Hair follicular keratinocyte (primary cell): ENCODE measurements at places on chromosomes 5 and 9. TPM values are rescaled to one million over a fixed set of nuclear protein-coding genes. Genes with fewer than 3 reads are reported as not detected.

TMEM245 gene
- 23.3 and 24.2 TPM in 2 replicates for total RNA-seq

PCDHGA12 gene
- 1.6 and 4.0 TPM in 2 replicates for total RNA-seq

CD274 gene
- total RNA-seq, result 10.7 and 12.0 TPM in 2 replicates

SPATA31A3 gene
- not detected in 2 replicates for total RNA-seq

TNPO1 gene
- total RNA-seq, result 78.8 and 87.2 TPM in 2 replicates

MLANA gene
- not detected in 2 replicates for total RNA-seq

CCDC171 gene
- 0.47 and 0.49 TPM in 2 replicates for total RNA-seq

ADAMTSL1 gene
- total RNA-seq, result 6.6 and 9.3 TPM in 2 replicates

CRHBP gene
- not detected in 2 replicates for total RNA-seq

AFAP1L1 gene
- total RNA-seq, result 10.5 and 14.4 TPM in 2 replicates

KCNIP1 gene
- not detected in 2 replicates for total RNA-seq

CDH10 gene
- total RNA-seq, result 0.15 TPM in 1 of 2 replicates, not detected in the other

PCDHA8 gene
- not detected in 2 replicates for total RNA-seq

ITGA1 gene
- total RNA-seq, result 7.7 and 10.1 TPM in 2 replicates

CCDC180 gene
- total RNA-seq, result 0.39 and 1.8 TPM in 2 replicates

ELOVL7 gene
- 8.1 and 13.5 TPM in 2 replicates for total RNA-seq

PCDHB14 gene
- 0.04 TPM in 1 of 2 replicates, not detected in the other for total RNA-seq

GZMA gene
- not detected in 2 replicates for total RNA-seq

CA9 gene
- total RNA-seq, result 0.23 and 2.1 TPM in 2 replicates

CATSPER3 gene
- total RNA-seq, result not detected in 2 replicates

AGXT2 gene
- total RNA-seq, result not detected in 2 replicates

PCDHGA9 gene
- total RNA-seq, result 0.53 and 0.70 TPM in 2 replicates

S100Z gene
- total RNA-seq, result not detected in 2 replicates

STC2 gene
- 63.4 and 110 TPM in 2 replicates for total RNA-seq

UGT3A1 gene
- not detected in 2 replicates for total RNA-seq

CFAP77 gene
- not detected in 2 replicates for total RNA-seq

FBP2 gene
- not detected in 2 replicates for total RNA-seq

PCSK1 gene
- 0.08 TPM in 1 of 2 replicates, not detected in the other for total RNA-seq

CARD6 gene
- total RNA-seq, result 2.7 and 5.3 TPM in 2 replicates

LCN1 gene
- not detected in 2 replicates for total RNA-seq

CCL27 gene
- total RNA-seq, result not detected in 2 replicates

F2RL2 gene
- total RNA-seq, result 0.27 TPM in 1 of 2 replicates, not detected in the other

RANBP3L gene
- not detected in 2 replicates for total RNA-seq

NAIP gene
- total RNA-seq, result 0.99 and 1.9 TPM in 2 replicates

TNFAIP8 gene
- total RNA-seq, result 26.8 and 45.5 TPM in 2 replicates

SLC23A1 gene
- total RNA-seq, result not detected in 2 replicates

TEX48 gene
- not detected in 2 replicates for total RNA-seq

PCDHGB4 gene
- 1.5 and 3.7 TPM in 2 replicates for total RNA-seq
